Fibroblast of villous mesenchyme (primary cell): ENCODE measurements at places on chromosomes 11 and 22.
A peak's percentile ranks its signal among the peaks of the same experiment; 100 is the strongest.

- no peak for DNase-seq
Observed at GRCh38 chr11:30560206-30561106, 25.7 kb downstream of the MPPED2 start.

GRCh38 chr11:3123761-3124733, 41.1 kb downstream of the OSBPL5 start:
- DNase-seq, result peak; percentile 95

GRCh38 chr11:69909561-69910518, 90.6 kb upstream of the FGF3 start:
- DNase-seq, result no peak

DNA sequence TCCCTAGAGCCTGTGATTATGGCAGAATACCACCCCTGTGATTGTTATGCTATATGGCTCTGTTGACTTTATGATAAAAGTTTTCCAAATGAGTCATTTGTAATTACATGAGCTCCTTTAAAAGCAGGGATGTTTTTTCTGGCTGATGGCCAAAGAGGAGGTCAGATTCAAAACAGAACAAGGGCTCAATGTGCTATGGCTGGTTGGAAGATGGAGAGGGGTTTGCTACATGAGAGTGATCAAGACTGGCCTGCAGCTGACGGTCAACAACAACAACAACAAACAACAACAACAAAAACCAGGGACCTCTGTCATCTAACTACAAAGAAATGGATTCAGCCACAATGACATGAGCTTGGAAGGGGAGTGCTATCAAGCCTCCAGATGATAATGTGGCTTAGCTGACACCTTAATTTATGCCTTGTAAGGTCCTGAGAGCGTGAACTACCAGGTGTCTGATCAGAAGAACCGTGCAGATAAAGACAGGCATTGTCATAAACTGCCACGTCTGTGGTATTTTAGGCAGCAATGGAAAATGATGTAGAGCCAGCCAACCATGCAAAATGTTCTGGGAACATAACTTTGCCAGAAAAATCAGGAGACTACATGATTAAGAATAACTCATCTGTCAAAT, 47.2 kb downstream of the PIWIL3 start:
- DNase-seq, result peak; percentile 94

DNA sequence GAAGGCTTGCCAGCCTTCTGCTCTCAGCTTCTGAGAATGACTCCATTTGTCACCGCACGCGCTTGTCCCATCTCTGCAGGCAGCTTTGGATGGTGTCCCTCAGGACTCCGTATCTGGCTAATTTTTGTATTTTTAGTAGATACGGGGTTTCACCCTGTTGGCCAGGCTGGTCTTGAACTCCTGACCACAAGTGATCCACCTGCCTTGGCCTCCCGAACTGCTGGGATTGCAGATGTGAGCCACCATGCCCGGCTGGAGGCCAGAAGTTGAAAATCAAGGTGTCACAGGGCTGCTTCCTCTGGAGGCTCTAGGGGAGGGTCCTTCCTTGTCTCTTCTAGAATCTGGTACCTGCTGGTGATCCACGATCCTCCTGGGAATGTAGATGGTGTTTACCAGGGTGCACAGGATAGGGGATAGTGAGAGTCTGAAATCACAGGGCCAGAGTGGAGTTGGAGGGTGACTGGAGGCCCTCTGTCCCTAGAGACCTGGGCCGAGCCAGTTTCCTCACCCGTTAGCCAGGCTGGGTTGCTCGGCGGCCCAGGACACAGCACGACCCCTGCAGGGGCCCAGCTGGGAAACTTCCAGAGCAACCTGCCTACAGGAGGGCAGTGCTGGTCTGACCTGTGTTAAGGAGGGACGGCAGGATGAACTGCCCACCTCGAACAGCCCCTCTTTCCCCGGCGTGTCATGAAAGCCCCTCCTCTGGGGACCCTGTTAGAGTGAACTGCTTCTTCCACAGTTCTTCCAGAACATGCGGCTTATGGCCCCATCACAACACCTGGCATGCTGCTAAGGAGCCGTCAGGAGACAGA, 48.9 kb upstream of the SHANK2 start:
- no peak for DNase-seq

DNA sequence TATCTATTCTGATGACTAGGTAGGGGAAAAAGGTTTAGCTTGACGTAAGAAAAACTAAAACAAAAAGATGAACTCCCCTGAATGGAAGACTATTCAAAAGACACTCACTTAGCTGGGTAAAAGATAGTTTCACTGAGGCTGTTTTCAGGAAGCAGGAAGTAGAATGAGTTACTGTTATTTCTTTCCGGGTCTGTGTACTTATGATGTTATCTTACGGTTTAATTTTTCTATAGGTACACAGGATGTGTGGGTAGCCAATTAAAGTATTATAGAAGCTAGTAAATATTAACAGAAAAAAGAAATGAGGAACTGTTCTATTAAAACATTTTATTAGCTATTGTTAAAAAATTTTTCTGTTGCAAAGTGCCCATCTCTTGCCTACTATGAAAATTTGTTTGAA, 45.8 kb upstream of the MMP7 start:
- no peak for DNase-seq

GRCh38 chr11:128796270-128796669, 70.8 kb downstream of the KCNJ1 start:
- DNase-seq, result peak; percentile 37

DNA sequence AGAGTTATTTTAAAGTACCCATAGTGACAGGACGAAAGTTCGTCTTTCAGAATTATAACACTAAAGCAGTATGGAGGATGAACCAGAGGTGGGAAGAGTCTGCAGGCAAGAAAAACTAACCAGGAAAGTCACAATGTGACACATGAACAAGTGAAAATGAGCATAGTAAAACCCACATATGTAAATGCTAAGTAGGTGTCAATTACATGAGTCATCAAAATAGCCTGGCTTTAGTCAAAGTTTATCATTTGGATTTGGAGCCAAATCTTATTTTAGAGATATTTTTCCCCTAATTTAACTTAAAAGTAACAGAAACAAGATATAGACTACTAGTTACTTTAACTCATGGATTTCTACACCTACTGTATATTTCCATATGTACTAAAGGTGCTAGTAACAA, 159.8 kb downstream of the GRIA4 start:
- no peak for DNase-seq

- no peak for DNase-seq
Observed at GRCh38 chr22:22352371-22352999, 107.9 kb downstream of the VPREB1 start.

GRCh38 chr11:117483372-117483771, 155.7 kb downstream of the CEP164 start:
- DNase-seq, result no peak
